ENCODE measurements at places on chromosomes 1 and 21. TPM values are rescaled to one million over a fixed set of nuclear protein-coding genes. Genes with fewer than 3 reads are reported as not detected.

DNA sequence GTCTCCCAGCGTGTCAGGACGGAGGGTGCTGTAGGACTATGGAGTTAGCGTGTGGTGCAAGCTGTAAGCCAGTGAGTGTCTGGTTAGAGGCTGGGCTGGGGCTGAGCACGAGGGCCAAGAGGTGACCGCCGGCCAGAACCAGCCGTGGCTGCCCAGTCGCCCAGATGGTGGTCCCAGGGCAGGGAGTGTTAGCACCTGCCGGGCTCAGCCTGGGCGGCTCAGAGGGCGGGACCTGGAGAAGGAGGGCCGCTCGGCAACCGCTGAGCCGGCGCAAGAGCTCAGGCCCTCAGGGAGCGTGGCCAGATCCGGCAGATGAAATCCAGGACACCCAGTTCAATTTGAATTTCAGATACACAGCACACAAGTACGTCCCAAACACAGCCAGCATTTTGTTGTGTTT lies 87.9 kb downstream of the PRDM16 start:
- H3K27ac ChIP-seq, result no peak overlapping the region
- no peak overlapping the region for H3K4me3 ChIP-seq
- no peaks in the 10 kb centered on the region for H3K36me3 ChIP-seq
- peaks cover 53% of the 10 kb centered on the region for H3K27me3 ChIP-seq

- H3K27ac ChIP-seq, result no peak overlapping the region
- H3K27me3 ChIP-seq, result no peaks in the 10 kb centered on the region
- no peak for DNase-seq
- H3K4me3 ChIP-seq, result no peak overlapping the region
These were observed 186.4 kb upstream of the DPYD start for GRCh38 chr1:98107256-98107655.

GRCh38 chr1:71706029-71706671 lies 576.2 kb downstream of the NEGR1 start:
- H3K27me3 ChIP-seq, result no peaks in the 10 kb centered on the region
- no peak overlapping the region for H3K4me3 ChIP-seq
- H3K27ac ChIP-seq, result no peak overlapping the region
- H3K4me1 ChIP-seq, result no peaks in the 10 kb centered on the region

- H3K36me3 ChIP-seq, result peaks cover 54% of the 10 kb centered on the region
- no peaks in the 10 kb centered on the region for H3K4me1 ChIP-seq
- H3K27me3 ChIP-seq, result no peaks in the 10 kb centered on the region
- no peak overlapping the region for H3K27ac ChIP-seq
These were observed 24.6 kb downstream of the LRRC41 start for GRCh38 chr1:46278807-46279206.

SKI gene
- total RNA-seq, result 89.0 TPM

DNA sequence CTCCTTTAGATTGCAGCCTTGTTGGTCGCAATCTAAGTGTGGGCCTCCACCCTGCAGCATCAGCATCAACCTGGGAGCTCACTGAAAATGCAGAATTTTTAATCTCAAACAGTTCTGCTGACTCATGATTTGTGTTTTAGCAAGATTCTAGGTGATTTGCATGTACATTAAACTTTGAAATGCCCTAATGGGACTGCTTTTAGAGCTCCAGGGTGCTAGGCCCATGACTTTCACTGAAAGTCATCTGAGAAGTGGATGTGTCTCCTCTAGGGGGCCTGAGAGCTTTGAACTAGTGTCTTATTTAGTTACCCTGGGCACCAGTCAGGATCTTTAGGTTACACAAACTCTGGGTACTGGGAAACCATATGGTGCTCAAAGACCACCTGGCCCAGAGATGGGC lies 9.0 kb downstream of the TRIM67 start:
- no peak overlapping the region for H3K27ac ChIP-seq

- no peak for DNase-seq
- no peaks in the 10 kb centered on the region for H3K36me3 ChIP-seq
- H3K4me3 ChIP-seq, result no peak overlapping the region
- no peaks in the 10 kb centered on the region for H3K4me1 ChIP-seq
- H3K27me3 ChIP-seq, result no peaks in the 10 kb centered on the region
These were observed 176.2 kb downstream of the ADGRL4 start for GRCh38 chr1:78830321-78830720.

DNA sequence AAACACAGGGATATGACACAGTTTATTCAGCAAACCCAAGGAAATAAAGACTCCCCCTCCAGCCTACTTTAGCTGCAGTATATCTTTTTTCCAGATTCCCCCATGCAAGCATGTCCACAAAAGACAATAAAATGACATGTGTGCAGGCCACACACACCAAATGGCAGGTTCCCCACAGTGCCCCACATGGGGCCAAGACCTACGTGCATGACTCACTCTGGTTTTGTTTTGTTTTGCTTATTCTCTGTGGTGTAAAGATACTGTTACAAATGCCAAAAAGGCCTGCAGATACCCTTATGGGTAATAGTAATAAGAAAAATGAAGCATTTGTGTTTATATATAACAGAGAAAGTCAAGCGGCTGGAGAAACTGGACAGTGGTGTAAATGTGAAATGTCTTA lies 71.6 kb downstream of the RD3 start:
- no peaks in the 10 kb centered on the region for H3K36me3 ChIP-seq
- no peak for DNase-seq

DNA sequence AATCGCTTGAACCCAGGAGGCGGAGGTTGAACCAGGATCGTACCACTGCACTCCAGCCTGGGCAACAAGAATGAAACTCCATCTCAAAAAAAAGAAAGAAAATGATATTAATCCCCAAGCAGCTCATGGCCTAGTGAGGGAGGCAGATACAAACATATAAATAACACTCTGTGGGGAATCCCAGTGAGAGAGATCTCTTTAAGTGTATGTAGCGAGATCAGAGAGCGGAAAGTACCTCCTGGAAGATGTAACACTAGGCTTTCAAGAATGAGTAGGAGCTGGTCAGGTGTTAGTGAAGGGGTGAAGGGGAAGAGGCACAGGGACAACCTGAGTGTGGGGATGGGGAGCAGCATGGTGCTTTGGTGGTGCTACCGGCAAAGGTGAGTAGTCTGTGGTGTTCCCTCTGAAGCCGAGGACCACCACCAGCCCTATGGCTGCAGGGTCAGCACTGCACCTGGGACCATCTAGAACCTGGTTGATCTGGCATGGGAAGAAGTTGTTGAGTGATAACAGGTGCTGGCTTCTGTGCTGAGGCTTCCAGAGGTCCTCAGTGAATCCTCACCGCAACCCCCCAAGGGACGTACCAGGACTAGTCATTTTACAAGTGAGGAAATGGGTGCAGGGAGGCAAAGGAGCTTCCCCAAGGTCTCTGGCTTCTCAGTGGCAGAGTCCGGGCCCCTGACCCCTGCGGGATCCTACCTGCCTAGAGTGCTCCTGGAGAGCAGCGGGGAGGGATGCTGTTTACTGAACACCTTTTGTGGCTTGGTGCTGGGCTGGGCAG lies 367.6 kb upstream of the VAMP3 start:
- H3K4me3 ChIP-seq, result no peak overlapping the region
- H3K27me3 ChIP-seq, result no peaks in the 10 kb centered on the region
- no peak for DNase-seq
- no peaks in the 10 kb centered on the region for H3K4me1 ChIP-seq
- H3K36me3 ChIP-seq, result no peaks in the 10 kb centered on the region

- no peak overlapping the region for H3K4me3 ChIP-seq
- no peaks in the 10 kb centered on the region for H3K4me1 ChIP-seq
These were observed 1267.0 kb upstream of the NCAM2 start for GRCh38 chr21:19731251-19731650.

DNA sequence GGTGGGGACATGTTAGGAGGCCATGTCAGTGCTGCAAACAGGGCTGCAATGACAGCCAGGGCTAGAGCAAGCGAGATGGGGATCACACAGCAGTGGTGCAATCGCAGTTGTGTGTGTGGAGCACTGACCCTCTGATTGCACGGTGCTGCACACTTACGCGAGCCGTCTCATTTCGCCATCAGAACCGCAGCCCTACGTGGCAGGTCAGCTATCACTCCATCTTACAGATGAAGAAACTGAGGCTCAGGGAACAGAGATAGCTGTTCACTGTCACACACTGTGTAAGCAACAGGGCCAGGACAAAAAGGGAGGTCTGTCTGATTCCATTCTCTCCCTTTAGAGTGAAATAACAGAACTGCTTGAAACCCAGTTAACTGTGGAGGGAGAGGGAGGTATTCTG lies 104.8 kb upstream of the SLC45A1 start:
- peaks cover 66% of the 10 kb centered on the region for H3K4me1 ChIP-seq
- no peaks in the 10 kb centered on the region for H3K36me3 ChIP-seq
- H3K4me3 ChIP-seq, result no peak overlapping the region
- no peak for DNase-seq

- no peaks in the 10 kb centered on the region for H3K36me3 ChIP-seq
- H3K27me3 ChIP-seq, result peaks cover 3% of the 10 kb centered on the region
- peak overlapping the region; percentile 58 for H3K27ac ChIP-seq
- DNase-seq, result peak; percentile 31
These were observed 657 bp upstream of the LIN9 start for GRCh38 chr1:226309398-226310244.

DNA sequence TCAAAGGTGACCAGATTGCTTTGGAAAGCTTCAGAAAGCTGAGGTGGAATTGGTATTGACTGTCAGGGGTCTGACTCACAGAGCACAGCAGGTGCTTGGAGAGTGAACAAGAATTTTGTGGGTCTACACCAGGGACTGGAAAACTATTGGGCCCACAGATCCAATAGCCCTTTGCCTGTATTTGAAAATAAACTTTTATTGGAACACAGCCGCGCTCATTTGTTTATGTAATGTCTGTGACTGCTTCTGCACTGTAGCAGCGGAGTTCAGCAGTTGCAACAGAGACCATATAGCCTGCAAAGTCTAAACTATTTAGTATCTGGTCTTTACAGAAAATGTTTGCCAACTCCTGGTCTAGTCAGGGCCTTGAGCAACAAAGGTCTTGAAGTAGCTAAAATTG lies 315.6 kb downstream of the NFIA start:
- no peaks in the 10 kb centered on the region for H3K36me3 ChIP-seq
- no peak overlapping the region for H3K27ac ChIP-seq
- peak; percentile 52 for DNase-seq
- H3K27me3 ChIP-seq, result no peaks in the 10 kb centered on the region
- H3K4me3 ChIP-seq, result no peak overlapping the region

GRCh38 chr1:6037338-6037762 lies 8.3 kb upstream of the KCNAB2 start:
- peaks cover 36% of the 10 kb centered on the region for H3K4me1 ChIP-seq
- H3K36me3 ChIP-seq, result peaks cover 46% of the 10 kb centered on the region
- no peaks in the 10 kb centered on the region for H3K27me3 ChIP-seq
- no peak overlapping the region for H3K4me3 ChIP-seq

IGSF9 gene
- total RNA-seq, result 2.8 TPM

DNA sequence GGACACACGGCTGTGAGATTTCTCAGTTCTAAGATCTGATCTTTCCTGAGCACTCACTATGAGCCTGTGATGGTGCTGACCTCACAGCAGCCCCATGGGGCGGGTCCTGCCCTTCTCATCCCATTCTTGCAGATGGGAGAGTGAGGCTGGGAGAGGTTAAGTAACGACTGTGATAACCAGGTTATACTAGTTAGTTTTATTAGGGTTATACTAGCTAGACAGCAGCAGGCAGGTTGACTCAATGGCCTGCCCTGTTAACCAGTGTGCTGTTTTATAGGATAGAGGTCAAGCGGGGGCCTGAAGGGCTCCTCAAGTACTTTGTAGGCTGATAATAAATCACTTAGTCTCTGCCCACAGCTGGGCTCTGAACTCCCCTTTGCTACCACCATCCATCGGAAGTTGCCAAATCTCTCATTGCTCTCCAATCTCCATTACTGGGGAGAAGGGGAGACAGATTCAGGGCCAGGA lies 4.8 kb downstream of the CNTN2 start:
- H3K4me1 ChIP-seq, result no peaks in the 10 kb centered on the region
- no peak for DNase-seq
- no peak overlapping the region for H3K27ac ChIP-seq
- H3K27me3 ChIP-seq, result peaks cover 65% of the 10 kb centered on the region
- H3K36me3 ChIP-seq, result no peaks in the 10 kb centered on the region

GRCh38 chr1:45585496-45586075 lies 1.7 kb downstream of the NASP start:
- H3K27ac ChIP-seq, result no peak overlapping the region
- H3K27me3 ChIP-seq, result no peaks in the 10 kb centered on the region
- DNase-seq, result no peak
- no peak overlapping the region for H3K4me3 ChIP-seq
- peaks cover 44% of the 10 kb centered on the region for H3K4me1 ChIP-seq
- H3K36me3 ChIP-seq, result no peaks in the 10 kb centered on the region

DNA sequence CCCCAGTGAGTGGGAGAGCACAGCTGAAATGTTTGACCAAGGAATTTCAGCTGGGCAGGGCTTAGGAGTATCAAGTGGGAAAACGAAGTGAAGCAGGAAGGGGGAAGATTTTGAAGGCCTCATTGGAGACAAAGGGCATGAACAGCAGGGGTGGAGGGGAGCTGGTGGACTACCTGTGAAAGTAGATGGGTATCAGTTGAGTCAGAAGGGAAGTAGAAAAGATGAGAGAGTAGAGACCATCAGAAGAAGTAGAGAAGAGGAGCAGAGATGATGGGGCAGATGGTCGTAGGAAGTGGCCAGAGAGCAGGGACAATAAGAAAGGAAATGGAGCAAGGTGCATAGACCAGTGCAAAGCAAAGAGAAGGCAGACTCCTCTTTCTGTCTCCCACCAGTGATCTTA lies 189.0 kb upstream of the RUNX1 start:
- H3K4me1 ChIP-seq, result no peaks in the 10 kb centered on the region
- no peak overlapping the region for H3K4me3 ChIP-seq
- DNase-seq, result no peak
- H3K27me3 ChIP-seq, result no peaks in the 10 kb centered on the region
- H3K27ac ChIP-seq, result no peak overlapping the region

DNA sequence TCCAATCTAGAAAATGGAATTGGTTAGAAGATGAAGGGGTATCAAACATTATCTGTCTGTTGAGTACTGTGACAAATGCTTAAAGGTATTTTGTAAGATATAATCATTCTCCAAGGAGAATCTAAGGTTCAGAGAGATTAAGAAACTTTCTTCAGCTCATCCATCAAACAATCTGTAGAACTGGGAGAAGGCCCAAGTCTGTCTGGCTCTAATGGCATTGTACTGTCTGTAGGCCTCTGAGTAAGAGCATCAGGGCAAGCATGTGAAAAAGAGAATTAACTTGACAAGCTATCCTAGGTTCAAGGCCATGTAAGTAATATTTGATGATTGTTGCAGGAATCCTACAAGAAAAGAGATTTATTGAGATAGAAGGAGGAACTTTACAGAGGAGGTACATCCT lies 5.3 kb upstream of the FGGY start:
- no peak for DNase-seq
- H3K36me3 ChIP-seq, result no peaks in the 10 kb centered on the region
- H3K27me3 ChIP-seq, result no peaks in the 10 kb centered on the region
- no peak overlapping the region for H3K4me3 ChIP-seq

DNA sequence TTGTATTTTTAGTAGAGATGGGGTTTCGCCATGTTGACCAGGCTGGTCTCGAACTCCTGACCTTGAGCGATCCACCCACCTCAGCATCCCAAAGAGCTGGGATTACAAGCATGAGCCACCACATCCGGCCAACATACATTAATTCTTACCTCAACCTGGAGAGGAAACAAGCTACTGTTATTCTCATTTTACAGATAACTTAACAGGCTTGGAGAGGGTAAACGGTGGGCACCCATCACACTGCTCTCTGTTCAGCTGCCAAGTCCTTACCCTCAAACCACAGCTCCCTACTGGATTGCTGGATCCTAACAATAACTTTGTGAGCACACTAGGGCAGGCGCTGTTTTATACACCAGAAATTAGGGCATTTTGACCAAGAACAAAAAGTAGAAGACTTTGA lies 93.6 kb upstream of the BARHL2 start:
- DNase-seq, result no peak
- no peaks in the 10 kb centered on the region for H3K27me3 ChIP-seq
- H3K4me3 ChIP-seq, result no peak overlapping the region
- no peaks in the 10 kb centered on the region for H3K36me3 ChIP-seq
- H3K4me1 ChIP-seq, result no peaks in the 10 kb centered on the region

AMY1B gene
- 5.2 TPM for total RNA-seq

OR2W3 gene
- total RNA-seq, result 2.1 TPM

CCNL2 gene
- total RNA-seq, result 142 TPM
